Occipital lobe (tissue), 3 donors: ENCODE measurements at places on chromosomes 5 and 9.

GRCh38 chr5:95280401-95281095 lies 4.3 kb downstream of the MCTP1 start:
- peak; percentile 29 for DNase-seq

DNA sequence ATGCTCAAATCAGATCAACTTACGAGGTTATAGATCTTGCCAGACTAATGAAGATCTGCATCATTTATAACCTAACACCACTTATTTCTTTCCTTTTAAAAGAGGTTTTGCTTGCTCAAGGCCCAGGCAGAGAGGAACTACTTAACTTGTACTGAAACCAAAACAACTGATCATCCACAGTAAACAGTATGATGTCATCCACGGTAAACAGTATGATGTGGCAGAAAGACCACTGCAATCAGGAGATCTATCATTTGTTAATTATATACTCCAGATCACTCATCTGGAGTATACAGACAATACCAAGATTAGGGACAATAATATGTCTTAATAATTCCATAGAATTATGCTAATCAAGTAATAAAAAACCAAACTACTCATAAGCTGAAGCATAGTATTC lies 116.8 kb downstream of the ADAMTS6 start:
- DNase-seq = no peak

GRCh38 chr5:160082614-160083500 lies 36.4 kb downstream of the PWWP2A start:
- DNase-seq = no peak

- peak; percentile 49 for DNase-seq
Measured at GRCh38 chr5:63959177-63959982, 2.9 kb downstream of the HTR1A start.

DNA sequence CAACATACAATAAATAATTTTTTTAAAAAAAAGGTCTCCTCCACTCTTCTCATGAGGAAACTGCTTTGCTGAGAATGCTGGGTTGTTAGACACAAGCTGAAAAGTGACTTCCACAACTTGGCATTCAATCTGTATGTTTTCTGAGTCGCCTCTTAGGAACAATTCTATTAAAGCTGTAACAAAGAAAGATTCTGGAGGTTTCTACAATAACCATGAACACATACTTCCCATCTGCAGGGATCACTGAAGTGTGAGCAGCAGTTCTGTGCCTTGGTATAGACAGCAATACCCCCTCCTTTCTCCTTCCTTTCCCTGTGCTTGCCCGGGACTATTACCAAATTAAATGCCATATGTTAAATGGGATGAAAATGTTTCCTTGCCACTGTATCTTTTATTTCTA lies 1.5 kb downstream of the DIRAS2 start:
- no peak for DNase-seq

- no peak for DNase-seq
Measured at GRCh38 chr9:15142878-15143534, 164.0 kb downstream of the TTC39B start.

- peak; percentile 73 for DNase-seq
Measured at GRCh38 chr9:127897193-127897692, 2.2 kb downstream of the ST6GALNAC6 start.
